ENCODE measurements at places on chromosomes 3 and 15.

- DNase-seq: no peak
These were observed 3.4 kb upstream of the AP4E1 start for GRCh38 chr15:50905055-50905454.

DNA sequence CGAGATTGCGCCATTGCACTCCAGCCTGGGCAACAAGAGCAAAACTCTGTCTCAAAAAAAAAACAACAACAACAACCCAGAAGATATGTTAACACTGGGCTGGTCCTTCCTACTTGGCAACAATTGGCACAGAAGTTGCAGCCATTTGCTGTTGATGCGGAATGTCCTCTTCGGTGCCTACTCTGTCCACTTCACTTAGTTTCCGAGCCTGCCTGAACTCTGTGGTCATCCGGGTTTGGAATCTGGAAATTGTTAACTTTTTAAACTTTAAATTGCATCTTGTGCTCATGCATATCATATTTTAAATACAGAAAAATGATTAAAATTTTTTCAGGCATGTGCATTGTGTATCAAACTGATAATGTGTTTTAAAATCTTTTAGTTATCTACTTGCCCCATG is 81.5 kb downstream of the FNDC3B start:
- no peak for DNase-seq

DNA sequence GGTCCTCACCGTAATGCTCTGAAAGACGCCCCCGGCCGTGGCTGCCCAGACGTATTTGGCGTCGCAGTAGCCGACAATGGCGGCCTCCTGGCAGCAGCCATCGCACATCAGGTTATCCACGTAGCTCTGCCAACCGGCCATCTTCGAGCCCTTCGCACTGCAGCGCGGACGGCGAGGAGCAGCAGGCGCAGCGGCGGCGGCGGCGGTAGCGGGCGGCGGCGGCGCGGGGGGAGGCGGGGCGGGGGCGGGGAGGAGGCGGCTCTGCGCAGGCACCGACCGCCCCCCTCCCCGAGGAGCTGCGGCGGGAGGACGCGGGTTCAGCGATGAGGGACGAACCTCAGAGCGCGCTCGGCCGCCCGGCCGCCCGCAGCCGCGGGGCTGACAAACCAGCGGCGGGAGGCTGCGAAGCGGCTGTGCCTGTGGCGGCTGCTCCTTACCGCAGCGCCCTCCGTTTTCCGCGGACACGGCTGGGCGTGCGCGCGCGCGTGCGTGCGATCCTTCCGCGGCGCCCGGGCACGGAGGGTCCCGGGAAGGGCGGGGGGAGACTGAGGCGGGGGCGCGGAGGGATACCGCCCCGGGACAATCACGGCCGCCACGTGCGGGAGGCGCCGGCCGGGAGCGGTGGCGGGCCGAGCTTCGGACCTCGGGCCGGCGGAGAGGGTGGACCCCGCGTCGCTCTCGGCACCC is at the start of gene PFN2:
PFN2 (minus strand) TSS at position 180 of the 687 bp plus-strand sequence; CDS start at position 141, 39 bp downstream.
- DNase-seq: no peak

DNA sequence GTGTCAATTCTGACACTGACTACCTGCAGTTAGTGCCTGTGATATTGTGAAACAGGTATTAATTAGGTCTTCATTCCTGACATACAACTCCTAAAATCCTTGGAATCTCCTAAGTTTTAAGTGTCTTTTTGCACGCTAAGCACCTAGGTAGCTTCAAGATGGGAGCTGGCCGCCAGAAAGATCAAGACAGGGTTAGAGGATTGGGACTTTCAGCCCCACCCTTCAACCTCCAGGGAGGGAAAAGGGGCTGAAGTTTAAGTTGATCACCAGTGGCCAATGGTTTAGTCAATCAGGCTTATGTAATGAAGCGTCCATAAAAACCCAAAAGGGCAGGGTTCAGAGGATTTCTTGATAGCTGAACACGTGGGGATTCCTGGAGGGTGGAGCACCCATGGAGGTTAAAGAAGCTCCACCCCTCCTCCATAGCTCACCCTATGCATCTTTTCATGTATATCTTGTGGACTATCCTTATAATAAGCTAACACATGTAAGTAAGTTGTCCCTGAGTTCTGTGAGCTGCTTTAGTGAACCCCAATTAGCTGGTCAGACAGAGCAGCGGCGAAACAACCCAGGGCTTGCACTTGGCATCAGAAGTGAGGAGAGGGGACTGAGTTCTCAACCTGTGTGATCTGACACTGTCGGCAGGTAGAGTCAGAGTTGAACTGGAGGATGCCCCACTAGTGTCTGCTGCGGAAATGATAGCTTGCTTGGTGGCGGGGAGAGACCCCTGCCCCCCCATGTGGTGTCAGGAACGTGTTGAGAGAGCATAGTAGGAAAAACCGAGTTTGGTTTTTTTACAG is 12.8 kb upstream of the SRP14 start:
- no peak for DNase-seq

DNA sequence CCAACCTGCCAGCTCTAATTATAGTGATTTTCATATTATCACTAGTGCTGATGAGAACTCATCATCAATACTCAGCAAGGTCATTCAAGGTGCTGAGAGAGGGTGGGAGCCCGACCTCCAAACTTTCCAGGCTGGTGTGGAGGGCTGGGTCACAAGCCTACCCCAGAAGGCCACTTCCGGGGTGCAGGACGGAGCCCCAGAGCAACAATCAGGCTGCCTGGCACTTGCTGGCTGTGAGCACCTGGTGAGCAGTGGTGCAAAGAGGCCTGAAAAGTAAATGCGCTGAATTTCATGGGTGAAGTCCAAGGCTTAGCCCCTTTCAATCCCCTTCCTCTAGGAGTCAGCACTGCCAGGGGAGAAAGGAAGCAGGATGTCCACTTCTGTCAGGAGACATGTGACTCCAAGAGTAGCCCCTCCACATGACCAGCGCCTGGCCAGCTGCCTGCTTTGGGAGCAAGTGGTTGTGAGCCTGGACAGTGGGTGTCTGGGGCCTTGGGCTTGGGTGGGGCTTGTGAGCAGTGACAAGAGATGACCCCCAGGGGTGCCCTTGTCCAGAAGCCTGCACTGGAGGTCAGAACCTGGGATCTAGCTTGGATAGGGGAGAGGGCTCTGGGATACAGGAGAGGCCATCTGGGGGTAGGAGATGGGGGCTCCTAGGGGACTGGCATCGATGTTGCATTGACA is 165.0 kb upstream of the TLE3 start:
- no peak for DNase-seq

- no peak for DNase-seq
These were observed 360.4 kb downstream of the ULK4 start for GRCh38 chr3:41601404-41601987.

DNA sequence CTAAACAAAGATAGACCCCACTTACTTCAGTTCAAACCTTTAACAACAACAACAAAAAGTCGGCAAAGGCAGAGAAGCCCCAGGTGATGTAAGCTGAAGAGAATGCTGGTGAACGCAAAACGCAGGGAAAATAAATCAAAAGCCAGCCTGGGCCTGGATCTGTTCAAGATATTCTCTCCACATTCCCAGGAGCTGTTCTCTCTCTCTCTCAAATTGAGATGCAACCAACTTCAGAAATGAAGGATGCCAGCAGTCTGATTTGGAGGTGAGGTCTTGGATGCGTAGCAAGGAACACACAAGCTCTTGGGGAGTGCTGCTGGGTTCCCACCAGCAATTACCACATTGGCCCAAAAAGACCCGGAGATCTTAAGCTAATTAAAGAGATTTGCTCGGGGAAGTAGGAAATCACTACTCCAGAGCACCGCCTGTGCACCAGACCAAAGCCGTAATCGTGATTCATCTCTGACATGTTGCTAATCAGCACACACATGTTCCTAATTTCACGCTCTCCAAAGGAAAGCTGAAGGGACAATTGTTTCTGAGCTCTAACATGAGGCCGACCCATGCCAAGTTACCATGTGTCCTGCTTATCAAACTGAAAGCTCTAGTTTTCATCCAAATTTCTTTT is 37.1 kb downstream of the IL17RD start:
- no peak for DNase-seq

DNA sequence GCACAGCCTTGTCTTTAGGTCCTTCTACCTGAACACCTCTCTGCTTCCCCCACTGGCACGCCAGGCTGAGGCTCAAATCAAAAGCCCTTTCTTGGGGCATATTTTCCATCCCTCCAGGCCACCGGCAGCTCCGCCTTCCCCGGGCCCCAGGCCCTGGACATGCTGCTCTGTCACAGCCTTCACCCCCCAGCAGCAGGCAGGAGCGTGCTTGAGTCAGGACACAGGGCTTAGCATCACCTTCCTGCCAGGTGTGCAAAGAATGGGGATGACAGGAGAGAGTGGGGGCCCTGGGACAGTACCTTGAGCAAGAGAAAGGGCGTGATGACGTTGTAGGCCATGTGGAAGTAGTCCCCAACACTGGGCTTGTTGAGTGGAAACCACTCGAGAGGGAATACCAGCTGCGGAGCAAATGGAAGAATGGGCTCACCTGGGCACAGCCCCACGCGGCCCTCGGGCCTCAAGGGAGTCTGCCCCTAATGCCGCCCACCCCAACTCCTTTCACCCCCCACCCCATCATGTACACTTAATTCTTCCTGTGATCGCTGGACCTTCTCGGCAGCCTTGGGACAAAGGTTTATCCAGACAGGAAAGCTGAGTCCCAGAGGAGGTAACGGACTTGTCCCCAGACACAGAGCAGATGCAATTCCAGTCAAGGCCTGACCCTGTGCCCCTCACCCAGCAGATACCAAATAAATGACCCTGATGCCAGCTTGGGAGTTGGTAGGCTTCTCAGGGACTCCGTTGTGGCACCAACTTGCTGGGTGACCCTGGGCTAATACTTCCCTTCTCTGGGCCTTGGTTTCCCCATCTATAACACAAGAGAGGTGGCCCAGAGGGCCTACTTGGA is 9.1 kb upstream of the CALML4 start:
- DNase-seq: no peak

GRCh38 chr15:68809517-68809916 is 11.2 kb downstream of the ANP32A start:
- DNase-seq: no peak

DNA sequence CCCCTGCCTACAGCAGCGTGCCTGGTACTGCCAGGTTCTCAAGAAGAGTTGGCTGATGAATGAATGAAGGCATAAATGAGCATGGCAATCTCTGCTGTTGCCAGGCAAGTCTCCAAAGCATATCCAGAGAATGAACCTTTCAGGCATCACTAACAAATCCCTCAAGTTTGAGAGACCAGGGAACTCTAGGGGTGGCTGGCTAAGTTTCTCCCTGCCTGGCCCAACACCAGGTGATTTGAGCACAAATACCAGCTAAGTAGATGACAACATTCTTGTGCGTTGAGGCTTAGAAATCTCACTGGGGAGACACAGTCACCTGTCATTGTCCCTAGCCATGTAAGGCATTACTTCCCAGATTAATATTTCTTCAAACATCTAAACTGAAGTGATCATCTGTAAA is 81.4 kb upstream of the PTX3 start:
- no peak for DNase-seq

GRCh38 chr3:126996905-126997304 is 14.0 kb downstream of the PLXNA1 start:
- DNase-seq: no peak

DNA sequence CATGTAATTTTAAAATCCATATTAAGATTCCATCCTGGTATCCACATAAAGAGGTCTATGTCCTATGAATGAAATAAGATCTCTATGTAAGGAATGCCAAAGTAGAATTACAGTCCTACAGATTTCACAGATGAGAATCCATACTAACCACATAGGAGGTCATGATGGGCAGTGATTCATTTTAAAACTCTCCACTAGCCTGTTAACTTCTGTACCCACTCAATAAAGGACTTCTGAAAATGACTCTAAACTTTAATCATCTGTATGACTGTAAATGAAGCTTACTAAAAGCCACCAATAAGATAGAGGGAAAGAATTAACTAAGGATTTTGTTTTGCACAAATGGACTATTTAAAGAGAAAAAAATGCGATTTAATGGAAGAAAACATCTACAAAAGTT is 28.7 kb downstream of the MORC1 start:
- DNase-seq: no peak

DNA sequence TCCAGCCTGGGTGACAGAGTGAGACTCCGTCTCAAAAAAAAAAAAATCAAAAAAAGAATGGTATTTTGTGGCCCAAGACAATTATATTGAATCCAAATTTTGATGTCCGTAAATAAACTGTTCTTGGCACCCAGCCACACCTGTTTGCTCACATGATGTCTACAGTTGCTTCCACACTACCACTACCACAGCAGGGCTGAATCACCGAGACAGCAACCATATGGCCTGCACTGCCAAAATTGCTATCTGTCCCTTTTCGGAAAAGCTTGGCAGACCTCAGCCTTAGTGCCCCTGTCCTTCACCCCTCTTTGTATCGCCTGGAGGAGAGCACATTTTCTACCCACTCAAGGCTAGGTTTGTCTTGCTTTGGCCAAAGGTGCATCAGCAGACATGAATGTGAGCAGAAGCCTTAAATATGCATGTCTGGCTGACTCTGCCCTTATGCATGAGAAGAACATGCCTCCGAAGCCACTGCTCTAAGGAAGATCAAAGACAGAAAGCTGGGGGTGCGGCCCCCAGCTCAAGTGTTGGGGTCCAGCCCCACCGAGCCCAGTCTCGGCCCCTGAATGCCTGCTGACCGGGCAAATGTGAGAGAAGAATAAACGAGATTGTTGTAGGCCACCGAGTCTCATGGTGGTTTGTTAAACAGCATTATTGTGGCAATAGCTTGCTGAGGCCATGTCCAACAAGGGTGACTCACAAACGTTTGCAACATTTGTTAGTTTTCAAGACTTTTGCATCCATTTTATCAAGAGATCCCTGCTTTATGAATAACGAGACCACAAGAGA is 108.1 kb downstream of the TPRA1 start:
- DNase-seq: peak; percentile 9

- DNase-seq: no peak
These were observed 559 bp upstream of the LRRN1 start for GRCh38 chr3:3798631-3799113.

DNA sequence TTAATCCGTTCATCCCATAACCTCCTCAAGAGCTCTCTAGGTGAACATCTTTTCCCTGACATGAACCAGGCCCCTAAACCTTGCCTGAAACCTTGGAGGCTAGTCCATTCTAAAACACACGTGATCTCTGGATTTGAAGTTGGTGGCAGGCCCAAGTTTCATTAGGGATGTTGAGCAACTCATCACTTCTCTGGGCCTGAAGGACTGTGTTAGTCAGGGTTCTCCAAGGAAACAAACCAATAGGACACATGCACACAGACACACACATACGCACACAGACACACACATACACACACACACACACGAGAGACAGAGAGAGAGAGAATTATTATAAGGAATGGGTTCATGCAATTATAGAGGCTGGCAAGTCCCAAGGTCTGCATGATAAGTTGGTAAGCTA is 31.9 kb downstream of the ACAN start:
- no peak for DNase-seq

GRCh38 chr15:45454814-45455213 is 67.7 kb downstream of the SLC30A4 start:
- no peak for DNase-seq

GRCh38 chr15:88897456-88898194 is 2.3 kb upstream of the HAPLN3 start:
- DNase-seq: peak; percentile 64

- DNase-seq: no peak
These were observed 461 bp downstream of the COPB2 start for GRCh38 chr3:139388821-139389551.

GRCh38 chr15:62966294-62967078 is 76.1 kb upstream of the TPM1 start:
- no peak for DNase-seq
